WERI-Rb-1 (cell line): ENCODE measurements at places on chromosomes 11 and 22.
A peak's percentile ranks its signal among the peaks of the same experiment; 100 is the strongest.

GRCh38 chr22:45240104-45240809 lies 437 bp downstream of the KIAA0930 start:
- DNase-seq = no peak

GRCh38 chr22:49892226-49892899 lies 25.9 kb downstream of the ALG12 start:
- DNase-seq = no peak

DNA sequence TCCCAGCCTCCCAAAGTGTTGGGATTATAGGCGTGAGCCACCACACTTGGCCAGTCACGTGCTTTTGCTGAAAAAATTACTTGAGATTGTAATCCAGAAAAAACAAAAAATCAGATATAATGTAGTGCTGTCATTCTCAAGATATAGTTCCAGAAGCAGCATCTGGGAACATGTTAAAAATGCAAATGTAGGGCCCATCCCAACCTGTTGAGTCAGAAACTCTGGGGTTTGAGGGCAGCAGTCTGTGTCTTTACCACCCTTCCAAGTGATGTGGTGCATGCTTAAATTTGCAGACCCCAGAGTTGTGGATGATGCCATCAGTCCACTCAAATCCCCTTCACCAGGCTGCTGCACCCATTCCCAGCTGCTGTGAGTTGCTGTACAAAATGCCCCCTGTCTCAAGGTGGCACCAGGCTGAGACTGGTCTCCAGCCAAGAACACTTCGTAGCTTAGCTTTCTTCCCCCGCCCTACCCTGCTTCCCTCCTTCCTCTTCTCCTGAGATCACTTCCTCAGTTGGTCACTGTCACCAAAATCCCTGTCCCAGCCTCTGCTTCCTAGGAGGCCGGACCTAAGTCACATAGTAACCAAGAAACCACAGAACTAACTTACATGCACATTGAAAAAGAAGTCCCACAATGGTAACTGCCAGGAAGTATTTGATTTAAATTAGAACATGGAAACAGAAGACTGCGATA lies 18.2 kb upstream of the ARRB1 start:
- DNase-seq = no peak

GRCh38 chr11:112355726-112356125 lies 95.1 kb upstream of the PLET1 start:
- DNase-seq = peak; percentile 31

DNA sequence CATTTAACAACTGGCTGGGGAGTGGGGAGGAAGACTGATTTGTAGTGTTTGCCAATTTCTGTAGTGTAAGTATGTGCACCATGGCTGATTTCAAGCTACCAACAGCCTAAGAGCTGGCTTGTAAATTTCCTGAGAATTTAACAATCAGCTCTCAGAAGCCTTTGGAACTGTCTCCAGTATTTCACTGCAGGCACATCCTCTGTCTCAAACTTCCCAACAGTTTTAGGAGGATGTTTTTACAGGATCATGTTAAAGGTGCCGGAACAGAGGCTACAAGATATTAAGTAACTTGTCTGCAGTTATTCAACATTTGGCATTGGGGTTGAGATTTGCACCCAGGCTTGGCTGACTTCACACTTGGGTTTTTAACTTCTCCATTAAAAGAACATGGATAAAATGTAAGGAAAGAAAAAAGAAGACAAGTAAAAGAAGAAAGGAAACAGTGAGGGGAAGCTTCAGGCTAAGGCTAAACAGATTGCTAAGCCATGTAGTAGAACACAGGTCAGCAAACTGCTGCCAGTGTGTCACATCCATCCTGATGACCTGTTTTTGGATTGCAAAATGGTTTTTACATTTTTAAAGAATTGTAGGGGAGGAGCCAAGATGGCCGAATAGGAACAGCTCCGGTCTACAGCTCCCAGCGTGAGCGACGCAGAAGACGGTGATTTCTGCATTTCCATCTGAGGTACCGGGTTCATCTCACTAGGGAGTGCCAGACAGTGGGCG lies 204.8 kb upstream of the SESN3 start:
- no peak for DNase-seq

- no peak for DNase-seq
These were observed 26.0 kb downstream of the DKK3 start for GRCh38 chr11:11982461-11982860.

DNA sequence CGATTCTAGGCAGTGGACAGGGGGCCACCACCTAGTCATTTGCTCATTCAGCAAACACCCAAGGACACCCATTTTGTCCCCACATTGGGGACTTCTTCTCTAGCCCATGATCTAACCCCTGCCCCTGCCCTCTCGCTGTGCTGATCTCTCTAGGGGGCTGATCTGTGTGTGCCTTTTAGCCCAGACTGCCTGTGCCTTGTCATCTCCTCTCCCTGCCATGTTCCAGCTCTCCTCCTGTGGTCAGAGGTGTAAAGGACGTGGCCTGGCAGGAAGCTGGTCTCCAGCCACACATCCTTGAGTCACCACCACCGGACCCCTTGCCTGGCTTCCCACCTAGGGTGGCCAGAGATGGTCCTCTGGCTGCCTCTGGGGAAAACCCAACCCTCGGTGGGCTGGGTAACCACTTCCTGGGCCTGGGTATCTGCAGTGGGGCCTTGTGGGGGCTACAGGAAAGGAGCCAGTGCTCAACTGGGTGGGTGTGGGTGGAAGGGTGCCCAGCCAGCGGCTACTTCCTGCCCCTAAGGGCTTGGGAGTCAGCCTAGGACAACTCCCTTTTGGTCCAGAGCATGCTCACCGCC lies 1.3 kb downstream of the CTSW start:
- DNase-seq = no peak

GRCh38 chr11:28038775-28039174 lies 69.2 kb downstream of the KIF18A start:
- DNase-seq = no peak

DNA sequence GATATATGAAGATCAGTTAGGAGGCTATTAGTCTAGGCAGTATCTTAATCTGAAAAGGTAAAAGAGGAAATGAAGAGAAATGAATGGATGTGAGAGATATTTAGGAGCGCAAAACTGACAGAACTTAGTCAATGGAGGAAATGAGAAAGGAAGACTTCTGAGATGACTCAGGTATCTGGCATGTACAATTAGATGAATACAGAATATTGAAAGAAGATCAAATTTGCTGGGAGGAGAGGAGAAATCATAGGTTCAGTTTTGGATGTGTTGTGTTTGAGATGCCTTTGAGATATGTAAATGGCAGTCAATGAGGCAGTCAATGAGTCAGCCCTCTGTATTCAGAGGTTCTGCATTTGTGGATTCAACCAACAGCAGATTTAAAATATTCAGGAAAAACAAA lies 42.9 kb upstream of the GAB2 start:
- no peak for DNase-seq

GRCh38 chr11:69746752-69747742 lies 28.1 kb downstream of the FGF4 start:
- no peak for DNase-seq

- DNase-seq = no peak
These were observed 19.6 kb upstream of the C11orf96 start for GRCh38 chr11:43922744-43923405.

DNA sequence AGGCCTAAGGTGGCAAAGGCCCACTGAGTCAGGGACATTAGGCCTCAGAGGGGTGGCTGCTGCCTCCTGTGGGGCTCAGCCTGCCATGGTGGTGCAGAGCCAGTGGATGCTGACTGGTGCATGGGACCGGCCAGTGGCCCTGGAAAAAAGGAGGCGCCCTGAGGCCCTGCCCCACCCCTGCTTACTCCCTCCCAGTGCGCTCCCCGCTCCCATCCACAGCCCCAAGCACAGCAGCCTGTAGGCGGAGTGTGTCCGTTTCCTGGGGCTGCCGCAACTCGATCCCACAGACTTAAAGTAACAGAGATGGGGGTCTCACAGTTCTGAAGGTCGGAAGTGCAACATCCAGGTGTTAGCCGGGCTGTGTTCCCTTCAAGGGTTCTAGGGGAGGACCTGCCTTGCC lies 38.4 kb upstream of the FADD start:
- no peak for DNase-seq

DNA sequence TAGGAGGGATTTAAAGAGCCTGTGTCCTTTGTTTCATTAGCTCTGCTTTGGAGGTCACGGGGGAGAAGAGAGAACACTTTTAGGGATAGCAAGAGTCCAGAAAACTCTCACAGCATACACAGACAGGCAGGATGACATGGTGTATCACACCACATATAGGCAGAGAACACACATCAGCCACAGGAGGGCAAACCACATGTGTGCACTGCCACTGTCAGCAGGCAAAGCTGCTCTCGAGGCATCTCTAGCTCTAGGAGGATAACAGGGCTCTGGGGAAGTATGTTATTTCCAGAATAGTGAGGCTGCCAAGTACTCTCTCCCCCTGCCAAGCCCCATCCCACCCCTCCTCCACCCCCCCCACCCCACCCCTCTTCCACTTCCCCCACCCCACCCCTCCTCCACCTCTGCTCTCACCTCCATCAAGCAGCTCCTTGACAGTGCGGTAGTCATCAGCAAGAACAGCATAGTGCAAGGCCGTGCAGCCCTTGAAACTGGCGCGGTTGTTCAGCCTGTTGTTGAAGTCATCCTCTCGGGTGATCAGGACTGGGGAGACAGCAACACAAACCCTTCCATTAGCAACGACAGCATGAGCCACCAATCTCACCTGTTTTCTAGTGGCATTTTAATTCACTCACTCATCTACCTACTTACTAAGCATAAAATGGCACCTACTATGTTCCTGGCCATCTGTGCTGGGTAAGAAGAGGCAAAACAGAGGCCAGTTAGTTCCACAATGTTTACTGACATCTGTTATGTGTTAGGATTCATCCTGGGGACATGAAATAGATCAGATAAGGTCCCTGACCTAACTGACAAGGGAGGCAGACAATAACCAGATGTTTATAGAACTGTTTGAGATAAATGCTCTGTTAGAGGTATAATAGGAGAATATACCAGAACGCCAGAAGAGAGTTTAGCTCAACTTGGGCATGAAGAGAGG lies 75.6 kb downstream of the CLPB start:
- no peak for DNase-seq

- no peak for DNase-seq
These were observed 1158.0 kb downstream of the TBC1D22A start for GRCh38 chr22:47920380-47920959.

DNA sequence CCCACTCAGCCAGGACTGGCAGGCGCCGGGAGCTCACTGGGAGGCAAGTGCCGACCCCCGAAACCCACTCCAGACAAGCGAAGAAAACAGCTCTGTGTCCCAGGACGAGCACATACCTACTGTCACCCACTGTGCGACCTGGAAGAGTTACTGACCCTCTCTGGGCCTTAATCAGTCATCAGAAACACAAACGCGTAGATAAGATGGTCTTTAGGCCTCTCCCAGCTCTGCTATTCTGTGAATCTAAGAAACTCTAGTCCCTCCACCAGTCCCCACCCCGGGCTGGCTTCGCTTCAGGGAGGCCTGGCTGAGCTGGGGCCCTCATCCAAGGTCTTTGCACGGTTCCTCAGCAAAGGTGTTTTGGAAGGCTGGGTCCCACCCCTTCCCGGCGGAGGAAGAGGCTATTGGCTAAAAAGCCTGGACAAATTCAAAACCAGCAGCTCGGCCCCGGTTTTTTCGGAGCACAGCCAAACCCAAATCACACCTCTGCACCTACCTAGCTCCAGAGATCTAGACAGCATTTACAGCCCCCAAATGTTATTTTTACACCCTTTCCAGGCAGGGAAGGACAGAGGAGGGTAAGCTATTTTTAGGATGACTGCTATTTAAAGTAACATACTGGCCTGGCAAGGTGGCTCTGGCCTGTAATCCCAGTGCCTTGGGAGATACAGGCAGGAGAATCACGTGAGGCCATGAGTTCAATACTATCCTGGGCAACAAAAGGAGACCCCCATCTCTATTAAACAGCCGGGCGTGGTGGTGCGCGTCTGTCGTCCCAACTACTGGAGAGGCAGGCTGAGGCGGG lies 13.2 kb upstream of the HDHD5 start:
- no peak for DNase-seq

GRCh38 chr11:7871056-7871455 lies 60.0 kb downstream of the OR10A6 start:
- no peak for DNase-seq

GRCh38 chr11:8744423-8744822 lies 61.8 kb downstream of the RPL27A start:
- no peak for DNase-seq

DNA sequence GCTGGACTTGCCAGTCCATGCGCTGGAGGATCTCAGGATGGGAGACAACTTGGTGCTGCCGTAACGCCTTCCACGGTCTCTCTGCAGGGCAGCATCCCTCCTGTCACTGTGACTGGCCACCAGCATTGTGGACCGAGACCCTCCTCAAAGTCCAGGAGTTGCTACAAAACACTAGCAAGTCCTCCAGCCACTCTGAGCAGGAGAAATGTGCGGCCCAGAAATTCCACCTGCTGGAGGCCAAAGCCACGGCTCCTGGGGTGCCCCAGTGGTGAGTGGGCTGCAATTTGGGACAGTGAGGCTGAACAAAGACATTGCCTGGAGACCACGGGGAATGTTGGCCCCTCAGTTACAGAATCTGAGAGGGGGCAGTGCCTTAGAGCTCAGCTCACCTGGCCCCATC lies 6.9 kb upstream of the DSCAML1 start:
- DNase-seq = no peak

- DNase-seq = no peak
These were observed 494.6 kb upstream of the FAT3 start for GRCh38 chr11:91730057-91730456.

- DNase-seq = no peak
These were observed 6.6 kb upstream of the RASGRP2 start for GRCh38 chr11:64750361-64751054.
